Activated CD8-positive, alpha-beta memory T cell treated with anti-CD3 and anti-CD28 coated beads for 24 hours (primary cell): ENCODE measurements at places on chromosomes 2 and 18.

GRCh38 chr18:50662177-50662576, 102.3 kb downstream of the MAPK4 start:
- DNase-seq, result no peak

DNA sequence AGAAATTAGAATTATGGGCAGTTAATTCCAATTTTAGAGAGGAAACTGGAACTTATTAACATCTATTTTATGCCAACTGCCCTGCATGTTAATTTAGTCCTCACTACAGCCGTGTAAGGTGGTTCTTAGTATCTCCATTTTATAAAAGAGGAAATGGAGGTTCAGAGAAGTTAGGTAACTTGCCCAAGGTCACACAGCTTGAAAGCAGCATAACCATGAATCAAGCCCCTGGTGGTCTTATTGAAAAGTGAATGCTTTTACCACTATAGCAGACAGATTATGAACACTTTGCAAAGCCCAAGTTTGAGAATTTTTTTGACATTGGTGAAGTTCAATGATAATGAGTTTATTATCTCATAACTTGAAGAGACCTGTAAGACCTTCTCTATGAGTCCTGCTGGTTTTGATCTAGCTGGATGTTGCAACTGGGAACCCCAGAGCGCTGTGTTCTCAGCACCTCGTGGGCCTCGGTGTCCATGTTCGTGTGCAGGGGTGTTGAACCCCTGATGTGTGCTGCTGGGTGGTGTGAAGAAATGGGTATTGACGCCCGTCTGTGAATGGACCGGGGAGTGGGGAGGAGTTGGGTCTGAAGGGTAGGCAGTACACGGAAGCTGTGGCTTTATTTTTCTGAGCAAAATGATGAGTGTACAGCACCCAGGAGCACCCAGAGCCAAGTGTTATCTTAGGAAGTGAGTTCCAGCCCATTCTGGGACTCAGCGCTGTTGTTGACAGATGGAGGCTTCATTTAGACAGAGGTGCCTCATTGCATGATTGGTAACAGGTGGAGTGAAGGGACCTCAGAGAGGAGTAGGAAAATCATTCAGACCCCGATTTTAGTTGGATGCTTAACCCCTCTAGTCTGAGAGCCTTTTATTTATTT, 9.7 kb downstream of the GREB1 start:
- DNase-seq, result no peak

DNA sequence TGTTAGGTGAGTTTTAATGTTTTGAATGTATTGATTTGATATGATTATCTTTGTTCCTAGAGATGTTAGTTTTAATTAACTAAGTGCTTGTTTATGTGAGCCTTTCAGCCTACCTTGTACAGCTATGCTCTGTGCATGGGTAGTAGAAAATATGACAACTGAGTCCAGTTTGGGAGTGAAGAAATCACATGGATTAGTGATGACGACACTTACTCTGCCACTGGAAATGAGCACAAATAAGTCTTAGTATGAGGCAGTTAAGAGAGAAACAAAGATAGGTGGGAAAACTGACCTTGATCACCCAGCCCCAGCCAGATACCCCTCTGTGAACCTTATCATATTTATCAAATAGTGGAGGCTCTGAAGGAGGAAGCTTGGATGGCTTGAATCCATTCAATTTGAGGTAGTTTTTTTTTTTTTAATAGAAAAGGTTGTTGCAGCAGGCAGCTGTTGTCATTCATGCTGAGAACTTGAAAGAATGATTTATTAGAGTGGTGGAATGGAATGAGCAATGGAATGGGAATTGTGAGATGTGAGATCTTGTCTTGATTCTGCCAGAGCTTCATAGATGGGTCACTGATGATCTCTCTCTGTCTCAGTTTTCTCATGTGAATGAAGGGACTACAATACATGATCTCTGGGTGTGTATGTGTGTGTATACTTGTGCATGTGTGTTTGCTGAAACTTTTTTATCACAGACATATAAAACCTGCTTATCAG, 96.4 kb downstream of the MAP3K20 start:
- DNase-seq, result no peak

DNA sequence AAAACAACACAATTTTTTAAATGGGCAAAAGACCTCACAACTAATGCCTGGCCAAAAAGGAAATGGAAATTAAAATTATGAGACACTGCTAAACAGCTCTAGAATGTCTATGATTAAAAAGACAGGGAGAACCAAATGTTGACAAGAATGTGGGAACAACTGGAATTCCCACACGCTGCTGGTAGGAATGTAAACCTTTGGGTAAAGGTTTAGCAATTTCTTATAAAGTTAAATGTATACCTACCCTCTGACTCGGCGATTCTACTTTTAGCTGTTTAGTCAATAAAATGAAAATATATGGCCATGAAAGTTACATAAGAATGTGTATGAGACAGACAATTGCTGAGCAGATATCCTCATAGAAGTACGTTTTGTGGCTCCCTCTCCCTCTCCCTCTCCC, 60.9 kb downstream of the ATF2 start:
- no peak for DNase-seq

- peak; percentile 61 for DNase-seq
These were observed 5.9 kb downstream of the SCYGR3 start for GRCh38 chr2:227608561-227609338.

- no peak for DNase-seq
These were observed 522.1 kb upstream of the RAB6C start for GRCh38 chr2:129457277-129457818.

DNA sequence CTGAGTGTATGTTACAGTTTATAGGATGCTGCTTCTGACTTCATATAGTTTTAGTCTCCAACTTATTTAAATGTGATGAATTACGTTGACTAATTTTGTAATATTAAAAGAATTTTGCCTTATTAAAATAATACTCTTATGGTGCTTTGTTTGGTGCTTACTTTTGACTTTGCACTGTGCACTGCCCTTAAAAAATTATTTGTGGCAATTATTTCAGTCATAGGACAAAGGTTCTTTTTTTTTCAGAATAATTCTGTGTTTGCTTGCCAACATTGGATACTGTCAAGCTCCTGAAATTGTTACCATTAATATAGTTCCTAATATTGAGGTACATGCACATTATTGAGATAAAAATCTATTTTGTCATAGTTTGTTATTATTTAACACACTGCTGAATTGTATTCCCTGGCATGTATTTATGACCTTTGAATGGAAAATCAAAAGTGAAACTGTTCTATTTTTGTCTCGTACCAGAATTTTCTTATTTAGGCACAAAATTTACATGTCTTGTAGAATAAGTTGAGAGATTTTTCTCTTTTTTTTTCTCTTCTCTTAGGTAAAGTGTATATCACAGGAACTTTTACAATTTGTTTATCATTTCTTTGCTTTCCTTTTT, 572.8 kb upstream of the KLHL29 start:
- DNase-seq, result no peak

DNA sequence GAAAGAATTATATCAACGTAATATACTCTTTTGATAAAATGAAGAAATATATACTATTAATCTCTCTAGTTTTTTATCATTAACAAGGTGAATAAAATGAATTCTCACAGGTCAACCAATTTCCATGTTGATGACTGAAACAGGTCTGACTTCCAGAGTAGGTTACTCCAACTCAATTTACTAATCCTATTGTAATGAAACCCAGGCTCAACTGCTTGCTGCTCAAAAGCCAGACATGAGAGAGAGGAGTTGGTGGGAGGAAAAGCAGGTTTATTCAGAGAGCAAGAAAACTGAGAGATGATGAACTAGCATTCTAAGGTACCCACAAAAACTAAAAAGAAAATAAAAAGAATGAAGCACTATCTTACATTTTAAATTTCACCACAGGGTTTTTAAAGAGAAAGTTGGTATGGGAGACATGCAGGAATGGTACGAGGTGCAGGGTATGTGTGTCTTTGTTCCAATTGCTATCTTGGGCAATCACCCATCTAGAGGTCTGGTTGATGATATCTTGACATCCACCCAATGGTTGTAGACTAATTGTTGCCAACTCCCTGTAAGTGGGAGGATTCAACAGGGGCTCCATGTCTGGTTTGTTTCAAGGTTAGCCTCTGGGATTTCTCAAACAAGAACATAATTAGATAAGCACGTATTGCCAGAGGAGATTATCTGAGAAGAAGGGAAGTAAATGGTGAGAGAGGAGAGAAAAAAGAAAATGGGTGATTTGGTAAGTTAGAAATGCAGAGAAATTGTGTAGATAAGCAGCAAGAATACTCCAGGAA, 471.4 kb upstream of the REG3G start:
- DNase-seq, result no peak

DNA sequence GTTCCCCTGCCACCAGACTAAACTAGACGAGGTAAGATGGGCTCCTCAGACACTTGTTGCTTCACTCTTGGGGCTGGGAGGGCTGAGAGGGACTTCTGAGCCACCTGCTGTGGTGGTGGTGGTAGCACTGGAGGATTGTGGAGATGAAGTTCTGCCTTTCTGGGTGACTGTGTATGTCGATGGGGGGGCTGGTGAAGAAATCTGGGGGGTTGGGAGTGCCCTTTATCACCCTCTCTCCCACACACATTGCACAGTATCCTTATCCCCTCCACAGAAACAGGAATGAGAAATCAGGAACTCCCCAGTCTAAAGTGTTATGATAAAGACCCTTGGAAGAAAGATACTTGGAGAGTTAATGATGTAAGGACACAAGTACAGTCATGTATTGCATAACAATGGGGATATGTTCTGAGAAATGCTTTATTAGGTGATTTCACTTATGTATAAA, 38.5 kb downstream of the HK2 start:
- no peak for DNase-seq

GRCh38 chr18:11078491-11078890, 70.9 kb downstream of the PIEZO2 start:
- no peak for DNase-seq

GRCh38 chr2:202039278-202040078, 5.8 kb downstream of the FZD7 start:
- no peak for DNase-seq

DNA sequence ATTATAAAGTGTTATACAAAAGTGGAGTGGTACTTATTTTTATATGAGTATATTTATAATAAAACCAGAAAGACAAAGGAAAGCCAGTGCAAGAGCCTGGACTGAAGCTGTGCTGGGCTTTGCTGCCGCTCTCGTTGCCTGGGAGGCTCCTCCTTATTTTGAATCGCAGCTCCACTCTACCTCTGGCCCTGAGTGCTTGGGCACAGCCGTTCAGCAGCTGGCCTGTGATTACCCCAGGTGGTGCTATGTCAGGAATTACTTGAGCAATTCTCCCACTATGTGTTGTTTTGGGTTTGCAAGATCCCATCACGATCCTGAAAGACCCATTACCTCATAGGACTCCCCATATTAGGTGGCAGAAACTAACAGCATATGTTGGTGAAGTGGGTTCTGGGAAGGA, 53.0 kb upstream of the LCLAT1 start:
- no peak for DNase-seq

- DNase-seq, result no peak
These were observed 547.6 kb downstream of the CPS1 start for GRCh38 chr2:211103989-211104388.

DNA sequence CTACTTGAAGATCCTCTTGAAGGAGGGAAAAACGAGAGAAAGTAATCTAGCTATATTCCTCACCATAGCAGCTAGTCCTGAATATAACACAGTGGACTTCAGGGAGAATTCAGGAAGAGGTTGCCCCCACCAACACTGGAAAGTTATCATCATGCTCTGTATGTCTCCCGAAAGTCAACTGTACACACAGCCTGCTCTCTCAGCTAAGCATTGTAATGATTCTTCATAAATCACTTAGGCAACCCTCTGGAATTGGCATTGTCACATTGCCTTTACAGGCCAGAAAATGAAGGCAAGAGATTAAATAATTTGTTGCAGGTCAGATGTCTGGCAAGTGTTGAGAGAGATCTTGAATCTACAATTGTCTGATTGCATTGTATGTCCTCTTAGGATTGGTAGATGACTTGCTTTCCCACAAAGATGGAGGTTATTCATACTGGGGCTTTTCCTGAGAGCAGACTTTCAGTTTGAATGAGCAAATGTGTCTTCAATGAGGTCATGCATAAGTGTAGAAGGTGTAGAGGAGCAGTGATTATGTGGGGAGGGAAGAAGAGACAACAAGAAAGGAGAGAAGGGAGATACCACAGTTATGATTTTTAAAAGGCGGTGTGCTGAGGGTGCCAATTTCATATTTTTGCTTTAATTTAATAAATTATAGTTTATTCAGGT, 667.2 kb downstream of the DCDC2C start:
- DNase-seq, result no peak

DNA sequence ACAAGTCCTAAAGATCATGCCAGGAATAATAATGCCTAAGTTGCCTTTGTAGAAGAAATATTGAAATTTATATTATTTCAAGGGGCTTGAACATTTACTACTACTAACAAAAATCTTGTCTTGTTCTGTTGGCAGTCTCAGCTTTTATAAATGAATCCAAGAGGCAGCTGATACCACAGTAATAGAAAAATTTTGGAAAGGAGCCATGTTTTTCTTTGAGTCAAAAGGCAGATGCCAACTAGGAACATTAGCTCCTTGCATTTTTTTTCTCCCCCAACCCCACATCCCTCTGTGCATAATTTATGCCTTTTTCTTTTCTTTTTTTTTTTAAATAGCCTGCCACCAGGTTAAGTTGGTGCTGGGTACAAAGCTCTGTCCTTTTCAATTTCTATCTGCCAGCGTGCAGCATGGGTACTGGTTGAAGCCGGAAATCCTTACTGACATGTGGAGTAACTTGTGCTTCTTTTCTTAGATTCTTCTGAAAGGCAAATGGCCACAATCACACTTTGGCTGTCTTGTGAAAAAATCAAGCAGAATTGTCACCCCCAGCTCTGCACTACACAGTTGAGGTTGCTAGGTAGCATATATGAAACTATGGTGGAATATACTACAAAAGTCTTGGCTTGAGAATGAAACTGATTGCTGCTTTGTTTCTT, 98.8 kb downstream of the RHBDD1 start:
- DNase-seq, result no peak
